RCC 7860 (cell line): ENCODE measurements at places on chromosomes 11 and 22.

- no peak for DNase-seq
These were observed 307.2 kb upstream of the MPPED2 start for GRCh38 chr11:30893318-30893717.

GRCh38 chr11:44858796-44859527, 91.7 kb downstream of the TP53I11 start:
- DNase-seq, result no peak

DNA sequence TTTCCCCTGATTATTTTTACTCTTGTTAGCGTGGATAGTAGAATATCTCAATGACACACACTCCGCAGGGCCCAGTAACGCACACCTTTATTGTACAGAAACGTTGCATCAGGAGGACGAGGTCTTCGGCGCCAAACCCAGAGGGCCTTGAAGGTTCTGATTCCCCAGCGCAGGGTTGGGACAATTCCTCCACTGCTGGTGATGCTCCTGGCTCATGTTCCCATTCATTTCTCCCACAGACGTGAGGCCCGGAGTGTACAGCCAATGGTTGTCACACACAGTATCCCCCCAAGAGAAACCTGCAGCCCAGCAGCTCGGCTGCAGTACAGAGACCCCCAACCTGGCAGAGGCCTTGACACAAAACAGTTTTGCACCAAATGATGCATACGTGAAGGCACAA, 6.1 kb upstream of the ANO1 start:
- DNase-seq, result no peak

DNA sequence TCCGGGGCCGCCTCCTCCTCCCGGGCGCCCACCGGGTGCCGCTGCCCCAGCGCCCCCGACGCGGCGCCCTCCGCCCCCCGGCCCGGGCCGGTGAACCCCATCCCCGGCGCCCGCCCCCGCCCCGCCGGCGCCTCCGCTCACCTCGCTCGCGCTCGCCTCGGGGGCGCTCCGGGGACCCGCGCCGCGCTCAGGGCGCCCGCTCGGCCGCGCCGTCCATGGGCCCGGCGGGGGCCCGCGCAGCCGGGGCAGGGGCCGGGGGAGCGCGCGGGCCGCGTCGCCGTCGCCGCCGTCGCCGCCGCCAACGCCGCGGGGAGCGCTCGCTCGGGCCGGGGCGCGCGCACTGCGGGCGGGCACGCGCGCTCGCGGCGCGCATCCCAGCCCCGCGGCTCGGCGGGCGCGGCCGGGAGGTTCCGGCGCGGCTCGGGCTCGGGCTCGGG, 293 bp downstream of the DUSP8 start:
- no peak for DNase-seq

DNA sequence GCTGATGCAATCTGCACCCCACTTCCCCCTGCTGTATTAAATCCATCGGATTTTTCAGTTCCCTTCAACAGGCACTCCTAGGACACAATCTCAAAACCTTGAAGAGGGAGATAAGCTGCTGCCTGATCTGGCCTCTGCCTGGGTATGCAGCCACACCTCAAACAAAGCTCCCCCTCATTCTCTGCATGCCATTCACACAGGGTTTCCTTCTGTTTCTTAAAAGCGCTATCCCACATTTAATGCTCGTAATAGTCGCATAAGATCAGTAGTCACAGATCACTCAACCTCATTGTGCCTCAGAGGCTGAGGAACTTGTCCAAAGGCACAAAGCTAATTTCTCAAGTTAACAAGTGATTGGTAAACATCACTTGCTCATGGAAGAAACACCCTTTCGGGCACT, 34.0 kb downstream of the UQCR10 start:
- DNase-seq, result no peak

- DNase-seq, result no peak
These were observed 1435.9 kb downstream of the BRD1 start for GRCh38 chr22:48391820-48392219.

DNA sequence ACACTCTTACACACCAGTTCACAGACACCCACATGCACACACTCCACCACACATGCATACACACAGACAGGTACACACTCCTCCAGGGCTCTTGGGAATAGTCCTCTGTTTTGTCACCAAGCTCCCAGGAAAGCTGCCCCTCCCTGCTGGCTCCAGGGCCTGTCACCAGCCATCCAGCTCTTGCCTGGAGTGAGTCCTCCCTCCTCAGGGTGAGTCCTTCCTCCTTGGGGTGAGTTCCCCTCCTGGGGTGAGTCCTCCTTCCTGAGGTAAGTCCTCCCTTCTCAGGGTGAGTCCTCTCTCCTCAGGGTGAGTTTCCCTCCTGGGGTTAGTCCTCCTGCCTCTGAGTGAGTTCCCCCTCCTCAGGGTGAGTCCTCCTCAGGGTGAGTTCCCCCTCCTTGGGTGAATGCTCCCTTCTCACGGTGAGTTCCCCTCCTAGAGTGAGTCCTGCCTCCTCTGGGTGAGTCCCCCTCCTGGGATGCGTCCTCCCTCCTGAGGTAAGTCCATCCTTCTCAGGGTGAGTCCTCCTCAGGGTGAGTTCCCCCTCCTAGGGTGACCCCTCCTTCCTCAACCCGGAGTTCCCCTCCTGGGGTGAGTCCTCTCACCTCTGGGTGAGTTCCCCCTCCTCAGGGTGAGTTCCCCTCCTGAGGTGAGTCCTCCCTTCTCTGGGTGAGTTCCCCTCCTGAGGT, 100.6 kb upstream of the FGF3 start:
- no peak for DNase-seq

DNA sequence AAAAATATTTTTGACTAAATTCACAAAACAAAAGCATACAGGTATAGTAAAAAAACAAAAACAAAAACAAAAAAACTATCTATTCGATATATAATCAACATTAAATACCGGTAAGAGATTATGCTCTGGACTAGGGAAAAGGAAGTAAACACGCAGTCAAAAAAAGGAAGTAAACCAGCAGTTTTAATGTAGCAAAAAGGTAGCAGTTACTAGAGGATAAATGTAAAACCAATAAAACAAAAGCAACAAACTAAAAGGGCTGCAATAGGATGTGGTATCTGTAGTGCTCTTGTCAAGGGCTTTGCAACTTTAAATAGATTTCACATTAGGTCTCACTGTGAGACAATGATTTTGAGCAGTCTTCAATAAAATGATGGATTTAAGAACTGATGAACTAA, 2.4 kb downstream of the TRIM22 start:
- no peak for DNase-seq

GRCh38 chr11:65844231-65844872, 10.6 kb downstream of the SNX32 start:
- DNase-seq, result no peak

- no peak for DNase-seq
These were observed 61.2 kb downstream of the MPPED1 start for GRCh38 chr22:43473031-43473430.

GRCh38 chr11:66324664-66325063, 7.8 kb upstream of the CD248 start:
- DNase-seq, result no peak

- DNase-seq, result no peak
These were observed 71.8 kb upstream of the PITPNB start for GRCh38 chr22:27990879-27991278.

GRCh38 chr11:69333149-69333710, 39.3 kb downstream of the MYEOV start:
- no peak for DNase-seq

DNA sequence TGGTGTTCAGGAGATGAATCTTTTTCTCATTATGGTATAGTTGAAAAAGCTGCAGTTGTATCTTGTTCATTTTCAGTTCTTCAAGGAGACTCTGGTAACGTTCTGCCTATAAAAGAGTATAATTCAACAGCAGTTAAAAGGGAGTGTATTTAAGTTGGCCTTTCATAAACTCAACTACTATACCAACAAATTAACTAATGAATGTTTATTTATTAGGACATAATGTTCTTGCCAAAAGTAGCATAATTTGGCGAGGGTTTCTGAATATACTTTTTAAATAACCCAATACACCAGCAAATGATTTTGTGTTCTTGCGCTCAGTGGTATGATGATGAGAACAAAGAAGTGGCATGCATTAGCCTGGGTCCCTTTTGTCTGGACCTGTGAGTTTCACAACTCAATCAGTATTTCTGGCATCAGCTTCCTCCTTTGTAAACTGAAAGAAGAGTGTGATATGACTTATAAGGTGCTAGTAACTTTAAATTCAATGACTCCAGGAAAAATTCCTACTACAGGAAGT, 10.9 kb downstream of the SMC1B start:
- DNase-seq, result no peak

- no peak for DNase-seq
These were observed 66.5 kb downstream of the FAM168A start for GRCh38 chr11:73531386-73531785.

DNA sequence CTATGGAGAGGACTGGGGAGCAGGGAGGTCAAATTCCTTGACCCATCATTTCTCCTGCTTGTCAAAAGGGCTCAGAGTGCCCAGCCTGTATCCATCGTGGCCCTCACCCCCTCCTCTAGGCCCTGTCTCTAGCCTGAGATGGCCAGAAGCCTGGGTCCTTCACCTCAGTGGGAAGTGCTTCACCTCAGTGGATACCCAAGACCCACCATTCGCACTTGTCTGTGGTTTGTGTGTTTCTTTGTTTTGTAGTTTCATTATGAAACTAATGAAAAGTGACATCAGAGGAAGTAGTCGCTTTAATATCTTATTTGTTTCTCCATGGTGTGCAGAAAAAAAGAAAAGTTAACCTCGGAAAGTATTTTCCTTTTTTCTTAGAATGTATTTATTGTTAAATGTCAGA, 194.0 kb upstream of the CADM1 start:
- no peak for DNase-seq

- no peak for DNase-seq
These were observed at the start of gene HPX for GRCh38 chr11:6440906-6441358. Gene HPX (minus strand): TSS chr11:6440987. CDS start chr11:6440963, 24 bp downstream.

DNA sequence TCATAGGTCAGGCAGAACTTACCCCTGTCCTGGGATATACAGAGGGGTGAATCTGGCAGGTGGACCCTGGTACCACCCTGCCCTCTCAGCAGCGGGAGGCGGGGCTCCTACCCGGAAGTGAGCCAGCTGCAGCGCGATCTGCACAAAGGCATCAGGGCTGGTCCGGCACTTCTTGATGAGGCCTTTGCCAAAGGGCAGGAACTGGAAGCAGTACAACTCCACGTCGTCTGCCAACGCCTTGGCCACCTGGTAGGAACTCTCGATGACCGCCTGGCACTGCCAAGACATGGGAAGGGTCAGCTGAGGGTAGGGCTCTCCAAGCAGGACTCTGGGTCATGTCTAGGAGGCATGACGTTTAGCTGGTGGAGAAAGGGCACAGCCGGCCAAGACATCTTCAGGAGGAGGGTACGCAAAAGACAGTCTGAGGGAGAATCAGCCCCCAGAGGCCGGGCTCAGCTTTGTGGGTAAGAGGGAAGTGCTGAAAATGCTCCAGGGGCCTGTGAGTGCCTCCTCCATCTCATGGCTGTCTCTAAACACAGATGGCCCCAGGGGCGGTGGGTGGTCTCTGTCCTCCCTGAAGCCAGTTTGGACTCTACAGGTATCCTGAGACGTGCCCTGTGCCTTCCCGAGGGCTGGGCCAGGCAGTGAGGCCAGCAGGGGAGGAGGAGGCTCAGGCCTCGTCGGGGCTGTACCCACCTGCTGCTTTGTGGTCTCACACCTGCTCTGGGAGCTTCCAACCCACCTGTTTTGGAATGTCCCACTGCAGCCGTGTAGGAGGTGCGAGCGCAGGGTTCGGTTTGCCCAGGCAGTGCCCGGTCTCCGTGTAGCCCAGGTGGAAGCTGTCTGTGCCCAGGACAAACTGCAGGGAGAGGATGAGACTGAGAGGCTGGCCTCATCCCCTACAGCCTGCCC, 6.7 kb downstream of the CPT1B start:
- DNase-seq, result no peak

- DNase-seq, result peak; percentile 42
These were observed at the start of gene MMP1 for GRCh38 chr11:102798012-102798746. Gene MMP1 (minus strand): TSS chr11:102798160. CDS start chr11:102798092, 68 bp downstream.

DNA sequence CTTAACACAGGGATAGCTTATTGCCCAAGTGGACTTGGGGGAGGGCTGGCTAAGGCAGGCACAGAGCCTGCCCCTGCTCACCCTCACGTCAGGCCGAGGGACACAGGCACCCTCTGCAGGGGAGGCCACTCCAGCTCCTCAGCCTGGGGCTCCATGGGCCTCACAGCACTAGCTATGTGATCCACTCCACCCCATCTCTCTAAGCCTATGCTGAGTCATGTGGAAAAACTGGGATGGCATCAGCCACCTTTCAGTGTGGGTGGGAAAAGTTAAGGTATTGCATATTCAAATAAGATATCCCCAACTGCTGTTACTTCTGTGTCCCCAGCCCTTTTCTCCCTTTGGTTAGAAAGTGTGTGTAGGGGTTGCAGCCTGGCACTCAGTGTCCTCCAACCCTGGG, 22.3 kb downstream of the RANGAP1 start:
- no peak for DNase-seq

DNA sequence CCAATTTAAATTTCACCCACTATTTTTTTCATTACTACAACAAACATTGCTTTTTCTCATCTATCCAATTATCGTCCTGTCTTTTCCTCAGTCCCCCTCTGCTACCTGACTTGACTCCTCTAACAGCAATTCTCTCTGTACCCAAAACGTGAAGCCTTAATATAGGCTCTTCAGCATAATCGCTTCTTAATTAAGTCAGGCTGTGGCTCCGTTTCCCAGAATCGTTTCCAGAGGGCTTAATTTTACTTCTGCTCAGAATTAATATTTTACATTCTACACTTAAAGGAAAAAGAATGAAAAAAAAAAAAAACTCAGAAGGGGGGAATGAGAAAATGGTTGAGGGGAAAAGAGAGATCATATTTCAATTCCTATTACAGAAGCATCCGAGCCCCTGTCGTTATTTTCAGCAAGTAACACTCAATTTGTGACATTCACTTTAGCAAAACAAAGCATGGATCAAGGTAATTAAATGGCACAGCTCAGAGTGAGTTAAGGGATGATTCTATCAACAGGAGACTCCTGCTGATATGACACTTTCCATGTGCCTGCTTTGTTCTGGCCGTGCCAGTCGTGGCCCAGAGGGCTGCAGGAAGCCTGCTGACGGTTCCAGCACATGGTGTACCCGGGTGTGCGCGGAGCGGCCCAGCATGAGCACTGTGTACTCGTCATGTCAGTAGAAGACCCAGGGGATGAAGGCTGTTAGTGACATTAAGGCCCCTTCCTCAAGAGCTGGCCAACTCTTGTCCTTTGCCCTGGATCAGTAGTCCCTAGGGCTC, 272.5 kb downstream of the NTM start:
- DNase-seq, result no peak

- no peak for DNase-seq
These were observed 253.2 kb downstream of the LARGE1 start for GRCh38 chr22:33666961-33667619.

- no peak for DNase-seq
These were observed 150.2 kb downstream of the SNX19 start for GRCh38 chr11:130765951-130766649.

GRCh38 chr11:58731819-58732218, at the start of gene GLYAT:
Gene GLYAT (minus strand): TSS chr11:58731943. CDS start chr11:58724496, 7,447 bp downstream.
- DNase-seq, result no peak

- DNase-seq, result no peak
These were observed 11.7 kb downstream of the TMEM258 start for GRCh38 chr11:61780581-61781162.
